ENCODE measurements at places on chromosomes 3 and 15.
A peak's percentile ranks its signal among the peaks of the same experiment; 100 is the strongest.

- DNase-seq, result no peak
These were observed 59.4 kb downstream of the B3GNT5 start for GRCh38 chr3:183312433-183312832.

- no peak for DNase-seq
These were observed 292.3 kb downstream of the KBTBD8 start for GRCh38 chr3:67290438-67290837.

DNA sequence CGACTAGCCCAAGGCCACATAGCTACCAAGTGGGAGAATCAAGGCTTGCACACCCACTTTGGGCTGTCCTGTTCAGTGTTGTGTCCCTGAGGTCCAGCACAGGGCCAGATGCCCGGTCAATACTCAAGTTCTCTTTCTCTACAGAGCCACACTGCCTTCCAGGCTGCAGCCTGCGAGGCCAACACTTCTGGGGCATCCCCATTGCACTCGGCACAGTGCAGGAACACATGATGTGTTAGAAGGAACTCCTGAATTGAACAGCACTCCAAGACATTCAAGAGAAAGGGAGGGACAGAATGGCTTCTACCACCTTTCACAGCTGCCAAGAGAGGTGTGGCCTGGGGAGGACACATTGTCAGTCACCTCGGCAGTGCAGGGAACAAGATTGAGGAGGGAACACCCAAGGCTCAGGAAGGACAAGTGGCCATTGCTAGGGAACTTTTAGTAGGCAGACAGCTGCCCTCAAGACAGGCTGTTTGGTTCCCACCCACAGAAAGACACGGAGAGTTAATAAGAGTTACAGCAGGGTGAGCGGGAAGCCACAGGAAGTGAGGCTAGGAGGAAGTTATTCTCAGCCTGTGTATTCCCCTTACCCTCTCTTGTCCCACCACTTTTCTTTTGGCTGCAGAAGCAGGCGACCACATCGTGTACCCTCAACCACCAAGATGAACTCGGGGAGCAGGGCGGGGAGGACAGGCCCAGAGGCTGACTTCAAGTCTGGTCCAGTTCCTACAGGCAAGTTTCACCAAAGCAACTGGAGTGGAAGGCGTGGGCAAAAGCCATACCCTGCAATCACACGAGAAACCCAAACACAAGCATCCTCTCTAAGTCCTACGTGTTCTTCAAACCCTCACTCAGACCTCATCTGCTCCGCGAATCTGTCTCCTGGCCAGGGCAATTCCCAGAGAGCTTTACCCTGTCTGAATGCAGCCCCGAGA lies 69.4 kb downstream of the SRGAP3 start:
- DNase-seq, result no peak

- no peak for DNase-seq
These were observed 42.8 kb upstream of the FBXL22 start for GRCh38 chr15:63554337-63554927.

- peak; percentile 53 for DNase-seq
These were observed 286.6 kb downstream of the PTPRG start for GRCh38 chr3:61847784-61848462.

GRCh38 chr3:117518364-117518763 lies 808.8 kb downstream of the TUSC7 start:
- no peak for DNase-seq

GRCh38 chr3:179706233-179706632 lies 53.4 kb downstream of the USP13 start:
- DNase-seq, result peak; percentile 49

- DNase-seq, result no peak
These were observed 9.1 kb upstream of the AVEN start for GRCh38 chr15:34047893-34048775.
